ENCODE measurements at places on chromosomes 1 and 21. TPM values are rescaled to one million over a fixed set of nuclear protein-coding genes. Genes with fewer than 3 reads are reported as not detected.

Gene RGS8
- not detected for total RNA-seq

Gene TMEM82
- total RNA-seq: not detected

Gene UTS2
- 1.4 TPM for total RNA-seq

Gene LRRC71
- not detected for total RNA-seq

Gene SH3BGR
- total RNA-seq: 2.1 TPM

Gene BRINP3
- not detected for total RNA-seq

Gene CA6
- total RNA-seq: 0.14 TPM

Gene HCRTR1
- total RNA-seq: not detected

Gene REG4
- total RNA-seq: 1.2 TPM

Gene OR2L8
- not detected for total RNA-seq

Gene DIP2A
- total RNA-seq: 18.9 TPM

Gene KIRREL1
- 0.29 TPM for total RNA-seq

Gene VANGL2
- 0.08 TPM for total RNA-seq

Gene NSL1
- 31.8 TPM for total RNA-seq

Gene ZNF648
- total RNA-seq: not detected

Gene MAN1C1
- 2.7 TPM for total RNA-seq

Gene KRTAP11-1
- total RNA-seq: not detected

Gene LPAR3
- 0.18 TPM for total RNA-seq

Gene S100A7
- total RNA-seq: not detected

Gene OPRD1
- not detected for total RNA-seq

Gene DIO1
- not detected for total RNA-seq

Gene KCNJ9
- not detected for total RNA-seq

Gene OR2T29
- not detected for total RNA-seq

Gene PTGFR
- not detected for total RNA-seq

Gene MTF1
- total RNA-seq: 36.4 TPM

Gene WNT4
- total RNA-seq: not detected

Gene RASAL2
- 0.15 TPM for total RNA-seq
